Psoas muscle (tissue), 8 donors: ENCODE measurements at places on chromosomes 12 and 14. TPM values are rescaled to one million over a fixed set of nuclear protein-coding genes. Genes with fewer than 3 reads are reported as not detected.

DNA sequence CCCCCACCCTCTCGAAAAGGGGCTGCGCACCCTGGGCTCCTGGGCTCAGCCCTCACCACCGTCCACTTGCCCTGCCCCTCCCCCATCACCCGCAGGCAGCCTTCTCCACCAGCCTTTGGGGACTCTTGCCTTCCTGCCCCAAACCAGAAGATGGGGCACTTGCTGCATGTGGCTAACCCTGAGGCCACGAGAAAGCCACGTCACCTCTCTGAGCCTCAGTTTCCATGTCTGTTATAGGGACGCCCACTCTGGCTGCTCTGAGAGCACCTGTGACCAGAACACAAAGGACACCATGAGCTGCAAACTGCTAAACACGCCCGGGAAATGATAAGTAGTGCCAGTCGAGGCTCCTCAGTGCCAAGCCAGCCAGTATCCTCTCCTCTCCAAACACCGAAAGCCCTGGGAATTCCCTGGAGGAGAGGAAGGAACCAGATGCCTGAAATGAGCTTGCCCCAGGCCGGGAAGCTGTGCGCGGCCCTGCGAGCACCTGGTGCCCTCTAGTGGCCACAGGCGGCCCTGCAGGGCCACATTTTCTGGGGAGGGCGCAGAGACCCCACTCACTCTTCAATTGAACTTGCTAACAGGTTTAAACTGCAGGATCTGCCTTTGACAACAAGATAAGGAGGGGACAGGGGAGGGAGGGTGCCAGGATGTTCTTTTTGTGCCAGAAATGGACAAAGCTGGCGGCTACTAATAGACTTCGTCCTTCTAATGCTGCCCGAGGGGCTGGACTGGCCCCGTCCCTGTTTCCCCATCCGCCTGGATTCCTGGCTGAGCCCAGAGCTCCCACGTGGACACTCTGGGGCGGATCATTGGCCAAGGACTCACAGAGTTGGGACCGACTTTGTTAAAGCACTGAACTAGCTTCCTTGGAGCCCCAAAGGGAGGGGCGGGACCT lies 10.2 kb upstream of the SERPINA9 start:
- H3K36me3 ChIP-seq = no peaks in the 10 kb centered on the region
- no peak overlapping the region for H3K4me3 ChIP-seq
- no peaks in the 10 kb centered on the region for H3K4me1 ChIP-seq
- peaks cover 12% of the 10 kb centered on the region for H3K27me3 ChIP-seq
- peak; percentile 71 for DNase-seq

The RNF212B gene
- not detected for total RNA-seq

DNA sequence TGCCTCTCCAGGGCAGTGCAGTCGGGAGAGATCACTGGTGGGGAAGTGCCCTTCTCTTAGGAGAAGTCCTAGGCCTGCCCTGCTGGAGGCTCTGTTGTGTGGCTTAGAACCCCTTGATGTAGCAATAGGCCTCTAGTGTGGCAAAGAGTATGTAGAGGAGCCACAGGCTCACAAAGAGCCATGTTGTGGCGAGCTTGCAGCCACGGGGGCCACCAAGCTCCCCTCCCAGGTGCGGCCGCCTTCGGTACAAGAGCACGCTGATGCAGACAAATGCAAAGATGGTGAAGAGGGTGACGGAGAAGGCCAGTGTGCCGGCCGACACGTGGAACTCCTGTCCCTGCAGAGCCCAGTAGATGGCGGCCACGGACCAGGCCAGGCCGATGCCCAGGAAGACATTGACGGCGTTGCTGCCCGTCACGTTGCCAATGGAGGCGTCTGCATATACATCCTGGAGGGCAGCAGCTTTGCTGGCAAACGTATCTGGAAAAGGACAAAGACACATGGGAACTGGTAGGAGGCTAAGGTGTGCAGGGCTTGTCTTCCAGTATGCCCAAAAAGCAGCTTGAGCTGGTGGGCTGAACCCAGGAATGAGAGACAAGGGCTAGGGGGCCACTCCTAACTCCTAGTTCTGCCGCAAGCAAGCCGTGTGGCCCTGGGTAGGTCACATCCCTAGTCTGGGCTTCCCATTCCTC lies 142.8 kb downstream of the SLC8A3 start:
- no peaks in the 10 kb centered on the region for H3K27me3 ChIP-seq
- peak; percentile 82 for DNase-seq
- H3K27ac ChIP-seq = no peak overlapping the region
- H3K4me3 ChIP-seq = no peak overlapping the region
- no peaks in the 10 kb centered on the region for H3K4me1 ChIP-seq

The KRT6C gene
- total RNA-seq = not detected

The SDS gene
- total RNA-seq = not detected

GRCh38 chr12:6769666-6770065 lies 2.7 kb upstream of the LAG3 start:
- peaks cover 23% of the 10 kb centered on the region for H3K4me1 ChIP-seq
- H3K36me3 ChIP-seq = no peaks in the 10 kb centered on the region
- no peak for DNase-seq

The SCNN1A gene
- 0.57 TPM for total RNA-seq

DNA sequence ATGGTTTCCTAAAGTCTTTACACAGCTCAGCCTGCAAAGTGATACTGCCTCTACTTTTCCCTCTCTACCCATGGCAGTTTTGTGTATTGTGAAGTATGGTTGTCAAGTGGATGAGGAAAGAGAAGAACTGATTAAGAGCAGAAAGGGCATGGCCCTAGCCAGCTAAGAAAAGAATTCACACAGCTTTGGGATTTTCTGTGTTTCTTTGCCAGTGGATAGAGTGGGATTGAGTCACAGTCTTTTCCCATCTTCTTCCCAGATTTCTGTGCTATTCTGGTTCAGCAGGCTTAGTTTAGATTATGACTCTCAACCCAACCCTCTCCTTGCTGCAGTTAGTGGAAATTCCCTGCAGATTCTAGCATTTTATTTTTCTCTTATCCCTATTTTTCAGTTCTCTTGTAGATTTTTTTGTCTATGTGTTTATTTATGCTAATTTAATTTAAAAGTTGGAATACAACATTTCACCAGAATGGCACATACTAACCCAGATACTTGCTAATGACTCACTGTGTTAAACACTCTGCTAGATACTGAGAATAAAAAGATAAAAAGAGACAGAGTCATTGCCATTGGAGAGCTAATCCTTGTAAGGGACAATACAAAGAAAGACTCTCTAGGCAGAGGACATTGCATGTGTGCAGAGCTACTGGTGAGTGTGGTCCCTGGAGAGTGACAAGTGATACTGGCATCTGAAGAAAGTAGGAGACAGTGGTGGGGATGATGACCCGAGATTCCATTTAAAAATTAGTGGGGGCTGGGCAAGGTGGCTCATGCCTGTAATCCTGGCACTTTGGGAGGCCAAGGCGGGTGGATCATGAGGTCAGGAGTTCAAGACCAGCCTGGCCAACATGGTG lies 106.3 kb downstream of the ST8SIA1 start:
- no peak overlapping the region for H3K4me3 ChIP-seq
- no peak overlapping the region for H3K27ac ChIP-seq

DNA sequence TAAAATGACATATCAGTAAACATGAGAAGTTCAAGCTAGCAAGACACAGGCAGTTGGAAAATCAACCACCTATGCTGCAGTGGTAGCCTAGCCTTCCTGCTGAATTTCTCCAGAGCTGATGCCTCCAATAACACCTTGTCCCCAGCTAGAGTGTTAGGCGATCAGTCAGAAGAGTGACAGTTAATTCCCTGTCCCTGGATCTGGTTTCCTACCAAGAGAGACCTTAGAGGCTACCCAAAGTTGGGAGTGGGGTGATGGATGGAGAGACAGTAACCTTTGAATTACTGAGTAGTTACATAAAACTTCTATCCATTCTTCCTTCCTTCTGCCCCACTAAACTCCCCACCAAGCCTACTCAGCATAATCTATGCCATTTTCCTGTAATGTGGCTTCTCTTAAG lies 1.9 kb upstream of the ANO2 start:
- no peaks in the 10 kb centered on the region for H3K4me1 ChIP-seq
- H3K27ac ChIP-seq = no peak overlapping the region
- no peak for DNase-seq
- no peak overlapping the region for H3K4me3 ChIP-seq
- H3K27me3 ChIP-seq = no peaks in the 10 kb centered on the region
- H3K36me3 ChIP-seq = no peaks in the 10 kb centered on the region

DNA sequence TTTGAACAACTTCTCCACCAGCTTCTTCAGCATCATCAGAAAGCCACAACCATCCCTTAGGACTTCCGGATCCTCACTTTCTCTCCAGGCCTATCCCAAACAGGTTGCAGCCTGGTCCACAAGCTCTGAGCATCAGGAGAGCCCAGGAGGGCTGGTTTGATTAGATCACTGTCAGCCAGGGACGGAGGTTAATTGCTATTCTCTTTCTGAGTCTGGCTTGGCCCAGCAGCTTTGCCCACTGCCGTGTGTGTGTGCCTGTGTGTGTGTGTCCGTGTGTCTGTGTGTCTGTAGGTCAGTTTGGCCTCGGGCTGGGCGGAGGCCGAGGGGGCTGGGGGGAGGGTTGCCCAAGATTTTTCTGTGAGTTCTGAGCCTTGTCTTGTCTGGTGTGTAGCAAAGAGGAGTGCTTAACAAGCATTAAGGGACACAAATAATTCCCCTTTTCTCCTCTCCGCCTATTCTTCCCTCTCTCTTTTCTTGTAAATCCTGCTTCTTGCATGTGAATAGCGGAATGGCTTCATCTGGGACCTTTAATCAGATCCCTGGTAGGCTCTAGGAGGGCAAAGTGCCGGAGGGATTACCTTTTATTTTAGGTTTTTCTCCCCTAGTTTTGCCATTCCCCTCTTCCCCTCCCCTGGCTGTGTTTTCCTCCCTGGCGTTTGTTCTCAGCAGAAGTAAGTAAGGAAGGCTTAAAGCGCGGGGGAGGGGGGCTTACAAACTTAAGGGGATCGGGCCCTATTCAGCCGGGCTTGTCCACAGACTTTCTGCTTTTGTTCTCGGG lies 138.2 kb upstream of the LHX5 start:
- no peak overlapping the region for H3K27ac ChIP-seq
- H3K27me3 ChIP-seq = peaks cover 16% of the 10 kb centered on the region
- H3K36me3 ChIP-seq = no peaks in the 10 kb centered on the region
- DNase-seq = no peak

DNA sequence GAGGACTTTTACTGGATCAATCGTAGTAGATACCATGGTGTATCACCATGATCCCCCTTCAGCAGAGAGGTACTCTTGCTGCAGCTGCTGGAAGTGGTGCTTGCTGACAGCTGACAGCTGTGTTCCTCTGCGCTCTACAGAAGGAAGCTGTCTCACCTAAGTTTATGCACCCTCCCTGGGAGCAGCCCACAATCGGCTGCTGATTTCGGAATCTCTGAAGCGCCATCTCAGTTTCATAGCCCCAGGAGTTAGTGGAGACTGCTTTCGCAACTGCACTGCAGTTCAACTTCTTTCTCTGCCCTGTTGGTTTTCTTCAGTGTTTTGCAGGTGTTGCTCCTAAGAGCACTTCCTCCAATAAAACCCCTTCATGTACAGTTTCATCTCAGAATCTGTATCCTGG lies 237.9 kb downstream of the PAWR start:
- no peaks in the 10 kb centered on the region for H3K4me1 ChIP-seq
- no peak for DNase-seq
- H3K27me3 ChIP-seq = no peaks in the 10 kb centered on the region
- no peaks in the 10 kb centered on the region for H3K36me3 ChIP-seq
